Activated T-cell treated with anti-CD3 and anti-CD28 coated beads, Interleukin-2, amount 50 U/mL, for 4 hours (primary cell): ENCODE measurements at places on chromosomes 12 and 14. TPM values are rescaled to one million over a fixed set of nuclear protein-coding genes. Genes with fewer than 3 reads are reported as not detected.

DNA sequence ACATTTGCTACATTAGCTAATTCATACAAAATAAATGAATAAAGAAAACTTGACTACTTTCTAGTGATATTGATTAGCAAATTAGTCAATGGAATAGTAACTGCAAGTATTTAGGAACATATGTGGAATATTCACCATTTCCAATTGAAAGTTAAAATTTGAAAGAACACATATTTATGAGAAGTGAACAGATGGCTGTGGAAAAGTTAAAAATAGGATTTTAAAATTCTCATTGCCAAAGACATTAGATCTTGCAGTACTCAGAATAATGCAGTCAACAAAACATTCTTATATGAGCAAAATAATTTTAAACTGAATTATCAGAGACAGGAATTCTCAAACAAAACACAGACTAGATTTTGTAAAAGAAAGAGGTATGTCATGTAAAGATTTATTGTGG is 613.9 kb upstream of the NOVA1 start:
- DNase-seq, result no peak

GRCh38 chr14:98341211-98341610 is 930.8 kb downstream of the BCL11B start:
- DNase-seq, result no peak

Gene TAS2R9
- not detected for total RNA-seq

DNA sequence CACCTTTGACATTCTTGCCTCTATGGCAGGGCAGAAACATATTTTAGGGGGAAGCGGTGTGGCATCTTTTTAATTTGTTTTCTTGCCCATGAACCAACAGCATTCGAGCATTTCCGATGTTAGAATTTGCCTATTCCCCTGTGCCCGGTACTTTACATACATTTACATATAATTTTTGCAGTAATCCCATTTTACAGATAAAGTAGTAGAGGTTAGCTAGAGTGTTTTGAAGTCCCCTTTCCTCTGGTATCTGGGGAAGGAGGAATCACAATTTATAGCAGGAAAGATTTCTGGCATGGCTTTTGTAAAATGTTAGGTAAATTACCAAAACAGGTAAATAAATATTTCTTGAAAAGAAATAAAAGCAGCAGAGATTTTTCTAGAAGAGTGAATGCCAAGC is 1.6 kb downstream of the BORCS5 start:
- DNase-seq, result no peak

Gene CLECL1
- total RNA-seq, result 14.8 TPM

- no peak for DNase-seq
These were observed 76.9 kb downstream of the PPHLN1 start for GRCh38 chr12:42402821-42403411.
